ENCODE measurements at places on chromosomes 4 and X.
A peak's percentile ranks its signal among the peaks of the same experiment; 100 is the strongest.

DNA sequence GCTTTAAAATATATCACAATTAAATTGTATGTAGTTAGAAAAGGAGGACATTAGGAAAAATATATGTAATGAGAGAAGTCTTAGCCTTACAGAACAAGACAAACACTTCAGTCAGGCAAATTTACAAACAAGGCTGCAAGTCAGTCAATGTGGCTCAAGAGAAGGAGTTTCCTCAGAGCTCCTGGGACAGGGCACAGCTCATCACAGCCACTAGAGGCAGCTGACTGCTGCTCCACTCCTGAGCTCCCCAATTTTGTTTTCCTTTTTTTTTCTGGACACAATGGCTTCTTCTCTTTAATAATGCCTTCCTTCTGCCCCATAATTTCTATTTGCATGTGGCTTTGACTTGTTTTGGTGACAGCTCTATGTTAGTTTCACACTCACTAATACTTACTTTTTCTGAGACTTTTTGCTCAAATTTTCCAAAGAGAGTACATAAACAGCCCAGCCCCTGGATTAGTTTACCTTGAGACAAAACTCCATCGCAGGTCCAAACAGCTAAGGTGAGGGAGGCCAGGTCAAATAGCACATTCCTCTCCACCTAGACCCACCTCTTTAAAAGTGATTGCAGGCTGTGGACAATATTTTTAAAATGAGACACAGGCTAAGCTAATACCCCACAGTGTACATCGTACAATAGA lies 850.4 kb upstream of the FRG1 start:
- peak; percentile 30 for DNase-seq

GRCh38 chr4:89007338-89007939 lies 49.5 kb downstream of the FAM13A start:
- DNase-seq = no peak

DNA sequence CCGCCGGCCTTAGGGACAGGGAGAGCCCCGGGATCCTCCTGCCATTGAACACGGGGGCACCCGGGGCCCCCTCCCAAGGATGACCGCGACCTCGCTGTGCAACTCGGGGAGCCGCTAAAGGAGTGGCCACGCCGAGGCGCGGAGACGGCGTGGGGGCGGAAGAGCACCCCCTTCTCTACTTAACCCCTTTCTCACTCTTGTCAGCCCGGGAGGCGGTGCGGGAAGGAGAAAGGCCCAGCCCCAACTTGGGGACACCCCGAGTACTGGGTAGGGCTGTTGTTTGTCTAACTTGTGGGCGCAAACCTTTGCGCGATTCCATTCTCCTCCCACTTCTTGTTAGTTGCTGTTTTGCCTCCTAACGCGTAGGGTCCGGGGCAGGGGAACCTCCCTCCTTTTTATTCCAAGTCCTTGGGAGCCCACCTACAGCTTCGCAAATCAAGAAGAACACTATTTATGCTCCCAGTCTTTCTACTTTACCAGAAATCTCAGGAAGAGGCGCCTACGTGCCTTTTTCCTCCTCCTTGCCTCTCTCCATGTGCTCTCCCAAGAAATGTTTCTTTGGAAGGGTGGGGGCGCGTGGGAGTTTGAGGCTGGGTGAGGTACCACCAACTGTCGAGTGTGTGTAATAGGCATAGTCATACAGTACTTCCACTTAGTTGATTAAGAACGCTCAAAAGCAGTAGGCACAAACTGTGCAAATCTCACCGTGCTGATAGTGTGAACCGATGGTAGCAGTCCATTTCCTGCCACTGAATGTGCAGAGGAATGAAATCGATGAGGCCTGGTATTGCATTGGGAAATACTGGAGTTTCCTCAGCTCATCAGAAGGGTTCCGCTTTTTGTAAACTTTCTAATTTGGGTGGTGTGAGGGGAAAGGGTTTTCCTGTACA lies 813 bp downstream of the DIAPH2 start:
- DNase-seq = peak; percentile 29

DNA sequence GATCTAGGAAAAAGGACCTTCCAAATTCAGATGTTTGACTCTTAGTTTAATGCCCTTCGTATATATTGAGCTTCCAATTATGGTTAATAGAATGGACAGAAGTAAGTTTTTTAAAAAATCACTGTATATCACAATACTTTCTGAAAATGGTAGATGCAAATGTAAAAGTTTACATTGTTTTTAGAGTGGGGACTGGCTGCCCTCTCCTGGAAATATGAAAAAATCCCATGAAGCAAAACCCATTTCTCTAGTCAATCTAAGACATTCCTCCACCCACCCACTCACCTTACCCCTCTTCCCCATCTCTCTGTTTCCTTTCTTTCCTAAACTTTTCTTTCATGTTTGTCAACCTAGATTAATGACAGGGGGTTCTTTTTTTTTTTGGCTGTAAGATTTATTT lies 134.5 kb downstream of the ARHGAP6 start:
- DNase-seq = no peak

DNA sequence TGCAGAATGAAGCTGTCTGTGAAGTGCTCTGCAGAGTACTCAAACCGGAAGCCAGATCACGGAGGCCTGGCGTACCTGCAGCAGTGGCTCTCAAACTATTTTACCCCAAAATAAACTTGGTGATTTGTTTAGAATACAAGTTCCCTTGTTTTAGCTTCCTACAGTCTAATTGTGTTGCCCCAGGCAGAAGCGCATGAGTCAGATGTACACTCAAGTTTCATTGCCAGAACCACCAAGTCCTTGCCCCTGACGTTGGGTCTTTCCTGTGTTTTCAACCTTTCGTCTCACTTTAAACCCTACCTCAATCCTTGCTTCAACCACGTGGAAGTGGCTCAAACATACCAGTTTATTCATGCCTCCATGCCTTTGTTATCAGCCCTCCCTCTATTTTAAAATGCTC lies 66.2 kb upstream of the SLC7A11 start:
- peak; percentile 84 for DNase-seq

DNA sequence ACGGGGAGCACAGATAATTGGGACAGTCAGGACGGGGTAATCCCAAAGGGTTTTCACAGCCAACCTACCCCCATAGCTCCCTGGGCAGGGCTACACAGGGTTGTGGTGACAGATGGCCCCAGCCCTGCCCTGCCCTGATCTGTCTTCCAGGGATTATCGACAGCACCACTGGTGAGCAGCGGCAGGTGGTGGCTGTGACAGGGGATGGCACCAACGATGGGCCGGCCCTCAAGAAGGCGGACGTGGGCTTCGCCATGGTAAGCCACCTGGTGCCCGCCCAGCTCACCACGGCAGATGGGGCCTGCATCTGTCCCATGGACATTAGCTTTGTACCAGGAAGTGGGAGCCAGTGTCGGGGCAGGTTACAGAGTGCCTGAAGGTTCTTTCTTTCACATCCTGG lies 39.3 kb downstream of the ATP2B3 start:
- no peak for DNase-seq

DNA sequence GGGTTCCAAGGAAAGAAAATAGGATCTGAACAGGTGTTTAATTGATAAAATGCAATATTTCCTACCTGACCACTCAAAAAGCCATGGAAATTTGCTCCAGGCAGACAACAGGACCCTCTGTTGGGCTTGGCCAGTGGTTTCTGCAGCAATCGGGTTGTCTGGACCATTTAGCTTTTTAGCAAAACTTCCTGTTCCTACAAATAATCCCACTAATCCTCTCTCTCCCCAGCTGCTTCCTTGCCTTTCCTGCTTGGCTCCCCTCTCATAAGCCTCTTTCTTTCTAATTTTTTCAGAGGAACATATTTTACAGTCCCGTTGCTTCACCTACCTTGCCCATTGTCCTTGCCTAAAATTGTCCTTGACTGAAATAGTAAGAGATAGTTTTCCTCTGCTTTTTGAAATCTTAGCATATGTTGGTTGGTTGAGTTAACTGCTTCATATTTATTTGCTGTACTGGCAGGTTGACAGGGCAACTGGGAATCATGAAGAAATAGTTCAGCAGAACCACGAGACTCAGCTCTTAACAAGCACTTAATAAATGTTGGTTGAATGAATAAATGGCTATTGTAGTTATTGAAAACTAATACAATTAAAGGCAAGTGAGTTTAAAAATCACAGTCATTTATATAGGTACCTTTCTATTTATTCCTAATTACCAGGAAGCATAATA lies 259.8 kb downstream of the KCNIP4 start:
- DNase-seq = no peak

DNA sequence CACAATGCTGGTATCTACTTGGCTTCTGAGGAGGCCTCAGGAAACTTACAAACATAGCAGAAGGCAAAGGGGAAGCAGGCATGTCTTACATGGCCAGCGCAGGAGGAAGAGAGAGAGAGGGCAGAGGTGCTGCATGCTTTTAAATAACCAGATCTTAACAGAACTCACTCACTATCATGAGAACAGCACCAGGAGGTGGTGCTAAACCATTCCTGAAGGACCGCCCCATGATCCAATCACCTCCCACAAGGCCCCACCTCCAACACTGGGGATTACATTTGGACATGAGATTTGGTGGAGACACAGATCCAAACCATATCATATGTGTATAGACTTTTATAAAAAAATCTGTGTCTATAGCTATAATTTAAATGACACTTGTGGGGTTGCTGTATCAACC lies 48.6 kb upstream of the ERVMER34-1 start:
- no peak for DNase-seq

- no peak for DNase-seq
These were observed at the start of gene SHISA3 for GRCh38 chr4:42396752-42397634. Gene SHISA3, plus strand, starts transcription at chr4:42397488. Its CDS starts 569 bp downstream, at chr4:42398057.

DNA sequence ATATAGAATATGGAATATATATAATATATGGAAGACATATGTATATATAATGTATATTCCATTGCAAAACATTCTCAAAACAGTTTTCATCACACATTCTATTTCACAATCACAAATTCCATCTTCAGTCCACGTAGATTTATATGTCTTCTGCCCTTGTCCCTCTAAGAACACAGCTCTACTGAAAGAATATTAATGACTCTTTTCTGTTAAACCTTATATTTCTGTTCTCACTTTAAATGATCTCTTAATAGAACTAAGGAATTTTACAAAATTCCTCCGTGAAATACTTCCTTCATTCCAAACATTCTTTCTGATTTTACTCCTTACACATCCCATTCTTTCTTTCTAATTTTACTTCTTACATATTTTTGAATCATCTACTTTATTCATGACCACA lies 1043.1 kb upstream of the PABPC4L start:
- DNase-seq = no peak

DNA sequence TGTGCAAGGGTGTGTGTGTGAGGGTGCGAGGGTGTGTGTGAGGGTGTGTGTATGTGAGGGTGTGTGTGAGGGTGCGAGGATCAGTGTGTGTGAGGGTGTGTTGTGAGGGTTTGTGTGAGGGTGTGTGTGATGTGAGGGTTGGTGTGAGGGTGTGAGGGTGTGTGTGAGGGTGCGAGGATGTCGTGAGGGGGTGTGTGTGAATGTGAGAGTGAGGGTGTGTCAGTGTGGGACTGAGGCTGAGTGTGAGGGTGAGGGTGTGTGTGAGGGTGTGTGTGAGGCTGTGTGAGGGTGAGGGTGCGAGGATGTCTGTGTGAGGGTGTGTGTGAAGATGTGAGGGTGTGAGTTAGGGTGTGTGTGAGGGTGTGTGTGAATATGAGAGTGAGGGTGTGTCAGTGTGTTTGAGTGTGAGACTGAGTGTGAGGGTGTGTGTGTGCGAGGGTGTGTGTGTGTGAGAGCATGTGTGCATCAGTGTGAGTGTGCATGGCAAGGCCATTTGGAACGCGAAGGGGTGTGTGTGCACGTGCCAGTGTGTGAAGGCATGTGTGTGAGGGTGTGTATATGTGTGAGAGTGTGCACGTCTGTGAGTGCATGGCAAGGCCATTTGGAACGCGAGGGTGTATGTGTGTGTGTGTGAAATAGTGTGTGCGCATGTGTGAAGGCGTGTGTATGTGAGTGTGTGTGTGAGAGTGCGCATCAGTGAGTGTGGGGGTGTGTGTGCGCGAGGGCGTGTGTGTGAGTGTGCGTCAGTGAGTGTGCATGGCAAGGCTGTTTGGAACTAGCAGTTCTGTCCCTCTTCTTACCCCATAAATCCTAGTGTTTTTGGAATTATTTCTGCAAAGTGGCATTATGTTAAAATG lies 69.8 kb downstream of the RGS12 start:
- DNase-seq = no peak

GRCh38 chrX:42432552-42432951 lies 345.4 kb downstream of the PPP1R2C start:
- no peak for DNase-seq

GRCh38 chrX:129360175-129360574 lies 163.1 kb downstream of the SMARCA1 start:
- peak; percentile 26 for DNase-seq

GRCh38 chr4:11069581-11070211 lies 359.0 kb downstream of the HS3ST1 start:
- no peak for DNase-seq

GRCh38 chrX:45598861-45599260 lies 398.2 kb upstream of the DIPK2B start:
- peak; percentile 77 for DNase-seq

DNA sequence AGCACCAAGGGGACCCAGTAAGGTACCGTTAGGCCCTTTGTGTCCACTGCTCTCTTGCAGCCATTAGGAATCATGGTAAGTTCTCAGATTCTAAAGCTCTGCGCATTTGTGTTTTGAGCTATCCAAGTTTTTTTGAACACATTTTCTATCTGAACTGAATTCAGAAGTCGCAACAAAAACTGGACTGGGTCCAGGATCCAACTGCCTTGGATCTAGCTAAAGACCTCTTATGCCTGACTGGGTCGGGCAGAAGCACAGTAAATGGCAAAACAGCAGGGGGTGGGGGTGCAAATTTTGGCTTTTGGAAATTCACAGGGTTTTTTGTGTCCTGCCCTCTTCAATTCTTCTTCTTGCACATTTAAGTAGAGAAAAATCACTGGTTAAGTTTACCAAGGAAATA lies 30.0 kb downstream of the RCHY1 start:
- no peak for DNase-seq

GRCh38 chrX:12843668-12844279 lies 23.1 kb upstream of the TLR7 start:
- DNase-seq = no peak

- DNase-seq = peak; percentile 59
These were observed 222.6 kb upstream of the PCDH18 start for GRCh38 chr4:137754652-137755471.

DNA sequence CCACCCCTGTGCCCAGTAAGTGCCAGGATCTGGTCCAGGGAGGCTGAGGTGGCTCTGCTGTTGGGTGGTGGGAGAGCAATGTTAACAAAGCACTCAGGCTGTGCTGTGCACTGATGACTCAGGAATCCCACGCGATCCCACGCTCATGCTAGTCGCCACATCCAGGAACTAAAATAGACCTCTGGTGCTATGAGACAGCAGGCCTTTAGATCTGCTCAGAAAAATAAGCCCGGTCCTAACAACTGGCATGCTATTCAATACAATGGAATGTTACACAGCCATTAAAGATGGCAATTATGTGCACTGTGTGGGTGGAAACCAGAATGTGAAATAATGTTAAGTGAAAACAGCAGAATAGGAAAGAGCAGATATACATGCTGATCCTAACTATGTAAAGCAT lies 26.0 kb downstream of the ARL13A start:
- peak; percentile 88 for DNase-seq

- DNase-seq = no peak
These were observed 52.7 kb upstream of the NEIL3 start for GRCh38 chr4:177256950-177257349.

Measured in HFFc6 (cell line).